Globus pallidus (tissue), 1 donor: ENCODE measurements at places on chromosomes 4 and X.

- no peak for DNase-seq
These were observed 106.6 kb upstream of the SH3RF1 start for GRCh38 chr4:169377367-169377766.

DNA sequence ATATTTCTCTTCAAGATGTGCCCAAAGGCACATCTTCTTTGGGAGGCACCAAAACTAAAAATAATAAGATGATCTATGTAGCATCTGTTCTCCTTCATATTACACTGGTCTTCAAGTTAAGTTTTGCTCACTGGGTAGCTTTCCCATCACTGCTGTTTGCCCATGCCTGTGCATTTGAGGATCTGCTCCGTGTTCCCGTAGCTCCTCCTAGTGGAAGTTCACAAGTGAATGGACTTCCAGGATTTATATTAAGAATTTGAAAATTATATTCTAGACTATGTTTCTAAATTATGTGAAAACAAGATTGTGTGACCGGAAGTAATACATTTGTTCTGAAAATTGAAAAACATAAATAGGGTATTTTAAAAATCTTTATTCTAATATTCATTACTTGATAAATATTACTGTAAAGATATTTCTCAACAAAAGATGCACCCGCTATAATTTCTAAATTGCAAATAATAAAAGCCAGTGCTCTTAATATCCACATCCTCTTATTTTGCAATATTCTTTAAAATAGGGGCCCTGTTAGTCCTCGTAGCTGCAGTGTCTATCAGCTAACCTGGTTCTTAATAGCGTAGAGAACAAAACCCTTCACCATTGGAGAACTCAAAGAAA lies 147.7 kb downstream of the RBM46 start:
- peak; percentile 17 for DNase-seq

- DNase-seq: no peak
These were observed 260.6 kb upstream of the MAD2L1 start for GRCh38 chr4:120327276-120327675.

DNA sequence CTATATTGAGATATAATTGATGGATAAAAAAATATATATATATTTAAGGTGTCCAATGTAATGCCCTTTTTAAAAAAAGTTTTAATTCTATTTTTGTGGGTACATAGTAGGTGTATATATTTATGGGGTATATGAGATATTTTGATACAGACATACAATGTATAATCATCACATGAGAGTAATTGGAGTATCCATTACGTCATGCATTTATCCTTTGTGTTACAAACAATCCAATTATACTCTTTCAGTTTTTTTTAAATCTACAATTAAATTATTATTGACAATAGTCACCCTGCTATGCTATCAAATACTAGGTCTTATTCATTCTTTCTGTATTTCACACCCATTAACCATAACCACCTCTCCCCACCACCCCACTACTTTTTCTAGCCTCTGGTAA lies 66.3 kb upstream of the DIPK2B start:
- DNase-seq: no peak

DNA sequence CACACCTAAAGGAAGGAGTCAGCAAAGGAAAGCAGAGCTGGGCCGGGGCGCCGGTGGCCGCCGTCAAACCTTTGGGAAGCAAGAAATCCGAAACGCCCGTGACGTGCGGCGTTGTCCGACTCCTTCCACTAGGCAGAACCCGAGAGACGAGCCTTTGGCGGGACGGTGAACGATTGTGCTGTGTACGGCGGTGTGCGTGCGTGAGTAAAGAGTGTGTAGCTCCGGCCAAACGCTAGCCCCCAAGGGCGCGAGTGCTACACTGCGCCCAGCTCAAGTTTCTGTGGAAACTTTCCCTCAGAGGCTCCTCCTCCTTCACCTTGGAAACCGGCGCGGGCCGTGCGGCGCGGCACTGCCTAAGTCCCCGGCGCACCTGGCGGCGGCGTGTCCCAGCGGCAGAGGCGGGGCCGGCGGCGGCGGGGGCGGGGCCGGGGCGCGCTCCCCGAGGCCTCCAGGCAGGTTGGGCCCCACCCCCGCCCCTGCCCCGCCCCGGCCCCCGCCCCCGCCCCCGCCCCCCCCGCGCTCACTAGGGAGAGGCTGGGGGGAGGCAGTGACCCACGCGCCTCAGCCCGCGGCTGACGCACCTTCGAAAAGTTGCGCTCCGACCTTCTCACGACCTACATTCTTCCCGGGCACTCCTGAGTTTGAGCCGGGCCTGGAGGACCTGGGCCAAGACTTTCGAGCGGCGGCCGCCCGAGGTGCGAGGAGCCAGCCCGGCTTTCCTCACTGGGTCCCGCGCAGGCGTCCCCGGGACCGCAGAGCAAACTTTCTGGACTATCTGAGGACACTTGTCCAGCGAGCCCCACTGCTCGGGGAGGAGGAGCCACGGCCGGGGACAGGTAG lies at the start of gene FHIP1A:
Gene FHIP1A, plus strand, starts transcription at position 547 of the 840 bp plus-strand sequence. CDS start 157,084 bp downstream, outside the sequence.
- DNase-seq: no peak

GRCh38 chrX:37553476-37553875 lies 18.0 kb upstream of the LANCL3 start:
- no peak for DNase-seq

DNA sequence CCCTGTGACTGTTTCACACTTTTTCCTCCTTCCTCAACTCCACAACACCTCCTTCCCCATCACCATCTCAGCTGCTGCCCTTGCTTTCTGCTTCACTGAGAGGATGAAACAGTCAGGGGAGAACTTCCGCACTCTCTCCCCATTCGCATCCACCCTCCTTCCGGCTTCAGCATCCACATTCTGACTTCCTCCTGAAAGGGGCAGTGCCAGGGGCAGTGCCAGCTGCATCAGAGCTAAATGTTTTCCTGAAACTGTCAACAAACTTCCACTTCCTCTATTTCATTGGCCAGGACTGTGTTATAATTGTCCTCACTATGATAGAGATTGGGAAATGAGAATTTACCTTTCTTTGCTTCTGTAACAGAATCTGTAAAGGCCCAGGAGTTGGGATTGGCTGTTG lies 18.2 kb upstream of the RASL11B start:
- peak; percentile 67 for DNase-seq

DNA sequence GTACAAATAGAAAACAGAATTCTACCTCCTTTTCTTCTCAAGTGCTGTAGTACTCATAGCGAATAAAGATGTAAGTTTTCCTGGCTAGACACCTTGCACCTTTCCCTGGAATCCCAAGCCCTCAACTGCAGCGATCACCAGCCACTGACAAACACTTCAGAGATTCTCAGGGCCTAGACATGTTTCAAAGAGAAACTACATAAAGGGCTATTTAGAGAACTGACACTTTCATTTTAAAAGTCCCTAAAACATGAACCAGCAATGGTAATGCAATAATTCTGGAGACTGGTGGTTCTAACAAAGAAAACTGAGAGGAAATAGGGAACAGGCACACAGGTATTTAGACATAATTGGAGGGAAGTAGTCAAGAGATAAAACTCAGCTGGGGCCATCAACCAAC lies 35.7 kb downstream of the FANCB start:
- DNase-seq: no peak

DNA sequence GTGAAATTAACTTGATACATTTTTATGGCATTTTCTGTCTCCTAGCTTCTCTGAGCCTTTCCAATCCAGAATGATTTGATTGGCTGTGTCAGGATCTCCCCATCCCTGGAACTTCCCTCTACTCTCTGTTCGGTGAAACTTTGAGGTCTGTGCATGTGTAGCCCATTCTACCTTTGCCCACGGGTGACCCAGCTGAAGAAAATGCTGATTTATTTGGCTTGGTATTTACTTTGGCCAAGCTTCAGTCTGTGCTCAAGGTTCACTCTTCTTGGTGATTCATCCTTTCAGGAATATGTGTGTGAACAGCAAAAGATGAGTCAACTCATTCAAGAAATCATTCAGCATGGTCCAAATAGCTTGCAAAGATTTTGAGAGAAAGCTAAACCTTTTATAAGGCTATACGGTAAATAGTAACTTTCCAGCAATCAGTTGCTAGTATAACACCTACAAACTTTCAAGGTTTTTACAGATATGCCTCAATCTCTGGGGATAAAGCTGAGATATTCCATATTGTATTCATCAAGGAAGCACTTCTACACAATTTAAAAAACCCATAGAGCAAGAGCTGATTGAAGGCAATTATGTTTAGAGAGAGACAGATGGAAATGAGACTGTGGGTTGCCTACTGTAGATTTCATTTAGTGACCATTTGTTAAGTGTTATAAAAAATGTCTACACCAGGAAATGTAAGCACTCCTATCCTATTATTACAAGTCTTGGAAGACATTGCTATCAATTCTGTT lies 233.9 kb upstream of the CXXC4 start:
- DNase-seq: no peak

GRCh38 chr4:17275836-17276235 lies 236.1 kb downstream of the QDPR start:
- DNase-seq: no peak

- DNase-seq: no peak
These were observed 100.1 kb upstream of the VCX3B start for GRCh38 chrX:8364369-8365141.

DNA sequence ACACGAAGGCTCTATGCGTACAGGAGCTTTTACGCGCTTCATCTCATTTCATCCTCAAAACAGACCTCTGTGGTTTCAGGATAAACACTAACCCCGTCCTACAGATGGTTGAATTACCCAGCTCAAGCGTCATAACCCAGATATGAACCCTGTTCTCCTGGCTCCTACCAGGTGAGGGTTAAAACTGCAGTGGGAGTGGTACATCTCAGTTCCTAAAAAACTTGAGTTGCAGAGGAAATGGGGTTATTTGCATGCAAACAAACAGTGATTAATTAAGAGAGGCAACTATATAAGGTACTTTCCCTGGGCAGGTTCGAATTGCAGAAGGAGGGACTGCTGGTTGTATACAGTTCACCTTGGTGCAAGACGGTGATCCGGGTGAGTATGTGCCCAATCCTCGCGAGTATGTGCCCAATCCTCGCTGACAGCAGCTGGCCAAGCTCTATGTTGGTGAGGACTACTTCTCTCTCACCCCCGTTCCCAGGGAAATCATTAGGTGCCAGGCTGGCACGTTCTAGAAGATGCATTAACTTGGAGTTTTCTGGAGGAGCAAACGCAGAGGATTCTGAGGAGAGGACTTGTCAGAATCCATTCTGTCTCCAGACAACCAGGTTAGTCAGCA lies 72.6 kb downstream of the FHDC1 start:
- no peak for DNase-seq

- DNase-seq: no peak
These were observed 85.6 kb downstream of the NKX6-1 start for GRCh38 chr4:84413480-84413879.

GRCh38 chr4:100288811-100289529 lies 98.7 kb upstream of the DDIT4L start:
- no peak for DNase-seq

DNA sequence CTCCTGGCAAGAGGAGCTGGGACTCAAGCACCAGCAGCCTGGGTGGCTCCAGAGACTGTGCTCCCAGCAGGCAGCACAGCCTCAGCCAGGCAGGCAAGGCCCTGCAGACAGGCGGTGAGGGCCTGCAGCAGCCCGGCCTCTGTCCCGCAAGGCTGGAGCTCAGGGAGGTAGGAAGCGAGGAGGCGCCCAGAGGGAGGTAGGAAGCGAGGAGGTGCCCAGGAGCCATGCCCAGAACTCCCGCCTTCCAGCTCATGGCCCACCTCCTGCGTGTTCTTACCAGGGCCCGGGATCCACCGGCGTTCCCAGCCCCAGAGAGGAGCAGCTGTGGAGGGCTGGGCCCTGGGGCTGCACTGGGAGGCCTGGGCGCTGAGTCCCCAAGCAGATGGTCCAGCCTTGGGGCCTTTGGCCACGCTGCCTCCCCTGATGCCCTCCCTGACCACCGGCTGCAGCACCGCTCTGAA lies 133.1 kb downstream of the HMX1 start:
- no peak for DNase-seq

GRCh38 chrX:134542485-134542884 lies 82.5 kb downstream of the HPRT1 start:
- no peak for DNase-seq

- no peak for DNase-seq
These were observed 51.1 kb downstream of the ITIH6 start for GRCh38 chrX:54746928-54747327.

DNA sequence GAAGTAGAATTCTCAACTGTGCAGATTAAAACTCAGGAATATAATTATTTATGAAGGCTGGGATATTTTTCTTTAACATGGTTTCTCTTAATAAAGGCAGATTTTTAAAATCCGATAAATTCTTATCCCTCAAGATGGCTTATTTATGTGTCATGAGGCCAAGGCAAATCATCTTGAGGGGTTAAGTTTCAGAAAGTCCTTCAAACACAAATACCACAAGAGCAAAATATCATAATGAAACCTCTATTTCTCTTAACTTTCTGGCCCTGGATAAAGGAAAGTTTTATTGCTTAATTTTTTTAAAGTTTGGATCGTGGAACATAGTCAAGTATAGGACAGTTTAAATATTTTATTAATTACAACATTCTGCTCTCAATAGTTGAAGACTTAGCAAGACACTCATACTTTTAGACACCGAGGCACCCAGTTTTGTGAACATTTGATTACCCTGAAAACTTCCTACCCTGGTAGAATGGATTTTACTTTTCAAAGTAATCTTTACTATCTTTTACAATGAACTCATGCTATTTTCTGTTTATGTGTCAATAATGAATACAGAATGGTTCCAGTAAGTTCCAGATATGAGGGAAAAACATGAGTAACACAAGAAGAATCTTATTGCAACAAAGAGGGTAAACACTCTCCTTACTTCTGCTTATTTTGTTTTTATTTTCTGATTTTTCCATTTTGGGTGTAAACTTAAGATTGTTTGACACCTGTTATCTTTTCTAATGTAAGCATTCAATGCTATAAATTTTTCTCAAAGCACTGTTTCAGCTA lies 200.7 kb upstream of the IL15 start:
- no peak for DNase-seq

GRCh38 chr4:133148690-133149363 lies at the start of gene PCDH10:
TSS of gene PCDH10 (plus strand) at chr4:133149294. CDS start at chr4:133150141, 847 bp downstream.
- peak; percentile 98 for DNase-seq

- no peak for DNase-seq
These were observed 247.4 kb downstream of the ADGRA3 start for GRCh38 chr4:22268350-22269025.

GRCh38 chr4:153538487-153539357 lies 72.6 kb downstream of the TMEM131L start:
- peak; percentile 66 for DNase-seq

DNA sequence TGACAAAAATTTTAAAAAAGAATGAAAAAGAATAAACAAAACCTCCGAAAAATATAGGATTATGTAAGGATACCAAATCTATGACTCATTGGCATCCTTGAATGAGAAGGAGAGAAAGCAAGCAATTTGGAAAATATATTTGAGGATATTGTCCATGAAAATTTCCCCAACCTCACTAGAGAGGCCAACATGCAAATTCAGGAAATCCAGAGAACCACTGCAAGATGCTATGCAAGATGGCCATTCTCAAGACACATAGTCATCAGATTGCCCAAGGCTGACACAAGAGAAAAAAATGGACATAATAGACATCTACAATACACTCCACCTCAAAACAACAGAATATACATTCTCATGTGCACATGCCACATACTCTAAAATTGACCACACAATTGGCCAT lies 135.9 kb upstream of the SPANXB1 start:
- DNase-seq: no peak

- DNase-seq: no peak
These were observed 14.8 kb upstream of the PAQR3 start for GRCh38 chr4:78953769-78954666.

GRCh38 chr4:183599690-183600089 lies 59.3 kb downstream of the RWDD4 start:
- DNase-seq: no peak
